ENCODE measurements at places on chromosomes 6 and 20.
A peak's percentile ranks its signal among the peaks of the same experiment; 100 is the strongest.

DNA sequence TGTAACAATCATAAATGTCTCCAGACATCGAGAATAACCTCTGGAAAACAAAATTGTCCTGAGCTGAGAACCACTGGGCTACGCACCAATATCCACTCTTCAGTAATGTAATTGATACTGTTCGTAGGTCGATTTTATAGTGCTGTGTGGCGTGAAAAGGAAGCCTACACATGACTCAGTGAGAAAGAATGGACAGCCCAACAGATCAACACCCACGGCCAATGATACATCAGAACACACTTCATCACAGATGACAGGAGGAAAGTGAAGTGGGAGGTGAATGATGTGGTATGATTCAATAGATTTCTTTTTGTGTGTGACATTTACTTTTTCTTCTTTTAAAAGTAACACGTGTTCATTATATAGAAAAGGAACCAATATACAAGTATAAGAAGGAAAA is 93.5 kb downstream of the RPS12 start:
- DNase-seq: no peak

GRCh38 chr6:83590416-83590815 is 78.1 kb downstream of the PRSS35 start:
- DNase-seq: no peak

DNA sequence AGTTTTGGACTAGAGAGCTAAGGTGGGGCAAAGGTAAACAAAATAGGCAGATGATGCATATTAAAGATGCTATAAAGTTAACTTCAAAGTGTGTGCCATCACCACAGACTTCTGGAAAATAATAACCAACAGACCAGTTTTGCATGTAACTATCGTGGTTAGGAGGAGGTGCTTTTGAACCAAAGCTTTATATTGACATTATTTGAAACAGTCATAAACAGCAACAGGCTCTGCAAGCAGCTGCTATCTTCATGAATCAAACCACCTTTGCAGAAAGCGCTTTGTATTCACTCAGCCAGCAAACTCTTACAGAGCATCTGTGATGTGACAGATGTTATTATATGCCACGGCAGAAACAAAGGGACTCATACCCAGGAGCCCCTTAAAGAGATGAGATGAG is 81.9 kb downstream of the CRYBG1 start:
- DNase-seq: no peak

- DNase-seq: no peak
Observed at GRCh38 chr6:33426590-33427511, 7.0 kb downstream of the SYNGAP1 start.

- DNase-seq: no peak
Observed at GRCh38 chr6:97665446-97665845, 382.4 kb upstream of the MMS22L start.

GRCh38 chr20:50724851-50725723 is 6.3 kb upstream of the PARD6B start:
- DNase-seq: peak; percentile 86

GRCh38 chr20:23668477-23668951 is 20.3 kb downstream of the CST4 start:
- DNase-seq: peak; percentile 15

DNA sequence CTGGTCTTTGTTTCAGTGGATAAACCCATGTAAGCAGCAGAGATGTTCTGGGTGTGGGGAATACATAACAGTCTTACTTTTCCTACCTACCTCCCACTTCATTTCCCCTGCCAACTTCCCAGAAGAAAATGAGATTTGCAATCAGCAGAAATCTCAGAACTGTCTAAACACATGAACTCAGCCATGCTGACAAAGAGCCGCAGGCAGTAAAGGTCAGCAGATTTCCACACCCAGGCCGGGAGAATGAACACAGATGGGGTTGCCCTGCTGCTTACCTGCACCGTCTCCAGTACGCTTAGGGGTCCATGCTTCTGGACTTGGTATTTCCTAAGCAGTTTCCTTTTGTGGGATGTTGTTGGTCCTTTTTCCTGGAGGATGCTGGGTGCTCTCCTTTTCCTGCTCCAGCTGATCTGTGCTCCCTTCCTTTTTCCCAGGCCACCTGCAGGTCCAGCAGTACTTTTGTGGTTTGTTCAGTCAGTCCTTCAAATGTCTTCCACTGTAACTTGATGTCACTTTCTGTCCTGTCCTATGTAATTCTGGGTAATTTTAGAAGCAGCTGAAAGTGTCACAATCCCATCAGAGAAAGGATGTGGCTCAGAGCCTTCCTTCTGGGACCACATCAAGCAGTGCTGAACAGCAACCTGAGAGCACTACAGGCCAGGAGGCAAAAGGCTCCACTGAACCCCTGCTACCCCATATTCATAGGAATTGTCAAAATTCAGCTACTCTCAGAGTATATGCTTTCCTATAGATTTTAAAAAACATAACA is 129.0 kb downstream of the CEP57L1 start:
- DNase-seq: no peak

All from stimulated activated CD4-positive, alpha-beta T cell treated with anti-CD3 and anti-CD28 coated beads, Interleukin-4, amount 100 ng/mL, for 1 hour (primary cell).